ENCODE measurements at places on chromosomes 3 and 15.
A peak's percentile ranks its signal among the peaks of the same experiment; 100 is the strongest.

GRCh38 chr3:25151903-25152295, 276.2 kb upstream of the RARB start:
- no peak for DNase-seq

DNA sequence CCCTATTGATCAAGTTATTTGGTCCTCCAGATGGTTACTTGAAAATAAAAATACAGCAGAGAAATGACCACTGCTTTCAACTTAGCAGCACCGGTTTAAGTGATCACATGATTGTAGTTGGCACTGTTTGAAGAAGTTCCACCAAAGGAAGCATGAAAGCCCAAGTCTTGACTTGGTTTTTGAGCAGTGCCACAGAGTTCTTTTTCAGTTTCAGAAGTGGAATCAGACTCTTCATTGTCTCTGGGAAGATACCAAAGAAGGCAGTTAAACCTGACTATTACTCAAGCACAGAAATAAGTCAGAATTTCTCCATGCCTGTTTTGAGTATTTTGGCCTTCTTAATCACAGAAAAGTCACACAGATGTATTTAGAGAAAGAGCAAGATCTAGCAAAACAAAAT, 66.7 kb downstream of the BBX start:
- no peak for DNase-seq

DNA sequence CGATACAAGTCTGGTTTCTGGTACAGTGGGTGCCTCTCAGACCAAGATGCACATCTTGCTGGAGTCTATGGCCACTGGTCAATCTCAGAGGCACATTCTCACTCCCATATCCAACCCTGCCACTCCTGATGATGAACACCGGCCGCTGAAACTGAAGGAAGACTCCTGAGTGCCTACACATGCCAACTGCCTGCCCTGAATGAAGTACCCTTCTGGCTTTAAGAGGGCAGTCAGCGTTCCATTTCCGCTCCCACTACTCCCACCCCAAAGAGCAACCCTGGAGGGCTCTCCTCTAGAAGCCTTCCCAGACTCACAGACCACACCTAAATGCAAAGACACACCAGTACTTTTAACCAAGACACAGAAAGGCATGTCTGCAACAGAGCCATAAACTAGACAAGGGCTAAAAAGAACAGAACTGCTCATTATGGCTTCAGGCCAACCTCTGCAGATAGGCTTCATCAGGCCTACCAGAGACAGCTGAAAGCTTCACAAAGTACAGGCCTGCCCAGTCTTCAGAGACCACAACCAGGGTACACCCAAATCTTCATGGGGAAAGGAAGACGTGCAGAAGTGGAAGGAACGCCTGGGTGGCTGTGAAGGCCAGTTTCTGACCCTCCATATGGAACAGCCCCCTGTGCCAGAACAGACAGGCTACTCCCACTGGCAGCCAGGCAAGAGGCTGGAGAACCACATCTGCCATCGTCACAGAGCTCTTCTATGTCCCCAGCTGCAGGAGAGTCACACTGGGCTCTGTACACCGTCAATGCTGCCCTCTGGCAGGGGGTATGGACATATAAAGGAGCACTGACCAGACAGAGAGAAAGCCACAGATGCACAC, 14.3 kb downstream of the ANP32A start:
- no peak for DNase-seq

- DNase-seq: no peak
Observed at GRCh38 chr15:29631076-29632070, 190.9 kb downstream of the TJP1 start.

DNA sequence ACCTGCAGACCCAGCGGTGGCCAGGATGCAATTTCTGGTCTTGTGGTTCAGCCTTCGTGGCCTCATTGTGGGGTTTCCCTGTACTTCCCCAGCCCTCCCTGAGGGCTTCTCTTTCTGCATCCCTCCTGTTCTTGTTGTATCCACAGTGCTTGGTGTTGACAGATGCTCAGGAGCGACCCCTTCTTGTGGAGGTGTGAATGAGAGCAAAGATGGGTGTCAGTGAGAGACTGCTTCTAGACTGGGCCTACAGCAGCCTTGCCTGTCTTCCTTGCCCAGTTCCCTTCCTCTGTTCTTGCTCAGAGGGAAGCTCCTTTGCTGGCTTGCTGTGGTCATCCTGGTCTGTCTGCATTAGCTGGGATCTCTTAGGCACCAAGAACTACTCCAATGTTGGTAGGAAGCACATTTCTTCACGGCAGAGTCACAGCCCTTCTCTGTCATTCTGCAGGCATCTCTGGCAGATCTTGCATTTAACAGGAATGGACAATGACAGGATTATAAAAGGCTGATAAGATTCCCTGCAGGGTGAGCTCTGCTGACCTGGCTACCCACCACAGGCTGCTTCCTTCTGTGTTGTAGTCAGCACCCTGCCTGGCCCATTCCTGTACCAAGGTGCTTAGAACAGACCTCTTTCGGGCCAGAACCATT, 317.8 kb upstream of the C2CD4B start:
- DNase-seq: no peak

DNA sequence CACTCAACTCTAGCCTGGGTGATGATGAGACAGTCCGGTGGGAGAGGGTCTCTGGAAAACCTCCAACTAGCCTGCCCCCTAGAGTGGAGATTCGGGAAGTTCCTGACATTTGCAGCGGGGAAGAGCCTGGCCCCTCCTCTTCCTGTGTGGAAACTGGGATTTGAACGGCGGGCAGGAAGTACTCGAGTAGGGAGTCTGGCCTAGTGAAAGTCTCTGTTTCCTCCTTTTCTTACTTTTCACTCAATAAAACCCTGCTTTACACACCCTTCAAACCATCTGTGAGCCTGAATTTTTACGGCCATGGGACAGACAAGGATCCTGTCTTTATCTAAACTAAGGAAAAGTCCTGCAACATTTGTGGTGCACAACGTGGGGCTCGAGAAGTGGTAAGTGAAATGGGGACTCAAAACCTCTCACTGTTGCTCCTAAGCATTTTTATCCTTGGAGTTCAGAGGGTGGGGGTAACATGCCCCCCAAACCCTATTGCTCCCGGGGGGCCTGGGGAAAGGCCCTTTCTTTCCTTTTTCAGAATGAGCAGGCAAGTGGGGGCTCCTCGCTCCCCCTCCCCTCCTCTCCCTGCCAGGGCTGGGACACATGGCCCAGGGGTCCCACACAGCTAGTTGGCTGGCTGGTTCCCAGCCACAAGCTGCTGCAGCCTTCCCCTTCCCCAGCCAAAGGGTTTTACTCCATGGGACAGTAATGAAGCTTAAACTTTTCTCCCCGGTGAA, 224.7 kb upstream of the GBE1 start:
- DNase-seq: no peak

- DNase-seq: no peak
Observed at GRCh38 chr3:101725890-101726275, 1.5 kb downstream of the CEP97 start.

GRCh38 chr15:91572110-91572509, 281.4 kb upstream of the SLCO3A1 start:
- no peak for DNase-seq

- DNase-seq: no peak
Observed at GRCh38 chr15:45644437-45644836, 9.6 kb downstream of the SQOR start.

- DNase-seq: peak; percentile 78
Observed at GRCh38 chr15:63474810-63475316, 29.5 kb upstream of the USP3 start.

- peak; percentile 60 for DNase-seq
Observed at GRCh38 chr3:58034738-58035523, 26.7 kb downstream of the FLNB start.

DNA sequence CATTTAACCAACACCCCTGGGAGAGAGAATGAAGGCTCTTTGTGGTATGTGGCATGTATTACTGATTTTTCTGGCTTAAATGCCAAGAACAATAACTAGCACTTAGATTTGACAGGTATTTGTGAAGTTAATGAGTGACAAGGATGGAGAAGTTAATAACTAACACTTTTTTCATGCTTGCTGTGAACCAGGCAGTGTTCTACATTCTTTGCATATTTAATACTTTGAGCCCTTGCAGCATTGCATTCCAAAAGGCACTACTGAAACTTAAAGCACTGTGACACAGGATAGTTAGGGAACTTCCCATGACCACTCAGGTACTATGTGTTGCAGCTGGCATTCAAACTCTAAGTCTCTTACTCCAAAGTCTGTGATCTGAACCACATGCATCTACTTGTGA, 650.6 kb downstream of the ZPLD1 start:
- DNase-seq: no peak

- no peak for DNase-seq
Observed at GRCh38 chr3:195856410-195857084, 44.8 kb upstream of the MUC4 start.

DNA sequence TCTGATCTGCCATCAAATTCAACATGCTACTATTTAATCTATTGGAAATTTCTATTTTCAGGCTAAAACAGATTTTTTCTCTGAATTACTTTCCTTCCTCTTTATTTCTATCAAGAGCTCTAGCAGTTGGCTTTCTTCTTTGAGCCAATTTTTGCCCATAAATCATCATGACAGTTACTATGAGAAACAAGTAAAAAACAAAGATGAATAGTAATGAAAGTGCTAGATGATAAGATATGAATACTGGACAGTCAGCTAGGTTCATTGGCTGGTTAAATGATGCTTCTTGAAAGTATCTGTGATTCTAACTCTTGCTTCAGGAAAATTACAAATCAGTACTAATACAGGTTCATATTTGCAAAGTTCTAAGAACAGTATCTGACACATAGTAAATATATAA, 38.6 kb upstream of the NANOGP8 start:
- no peak for DNase-seq

GRCh38 chr15:77851691-77852090, 219.0 kb upstream of the LINGO1 start:
- DNase-seq: no peak

GRCh38 chr3:137766041-137766875, 2.1 kb downstream of the SOX14 start:
- no peak for DNase-seq

DNA sequence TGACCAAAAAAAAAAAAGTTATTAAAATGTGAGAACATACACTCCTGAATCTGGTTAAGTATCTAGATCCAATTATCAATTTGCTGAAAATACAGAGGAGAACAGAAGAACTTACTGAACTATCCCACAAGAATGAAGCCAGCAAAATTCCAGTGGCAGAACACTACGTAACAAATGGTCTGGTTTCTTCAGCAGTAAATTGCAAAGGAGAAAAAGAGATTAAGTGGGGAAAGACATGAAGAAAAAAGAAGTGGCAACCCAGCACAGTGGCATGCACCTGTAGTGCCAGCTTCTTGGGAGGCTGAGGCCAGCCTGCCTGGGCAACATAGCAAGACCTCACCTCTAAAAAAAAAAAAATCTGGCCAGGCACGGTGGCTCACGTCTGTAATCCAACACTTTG, 62.1 kb downstream of the LHFPL4 start:
- no peak for DNase-seq

GRCh38 chr15:72590427-72590826, 64.1 kb upstream of the GOLGA6B start:
- DNase-seq: no peak

DNA sequence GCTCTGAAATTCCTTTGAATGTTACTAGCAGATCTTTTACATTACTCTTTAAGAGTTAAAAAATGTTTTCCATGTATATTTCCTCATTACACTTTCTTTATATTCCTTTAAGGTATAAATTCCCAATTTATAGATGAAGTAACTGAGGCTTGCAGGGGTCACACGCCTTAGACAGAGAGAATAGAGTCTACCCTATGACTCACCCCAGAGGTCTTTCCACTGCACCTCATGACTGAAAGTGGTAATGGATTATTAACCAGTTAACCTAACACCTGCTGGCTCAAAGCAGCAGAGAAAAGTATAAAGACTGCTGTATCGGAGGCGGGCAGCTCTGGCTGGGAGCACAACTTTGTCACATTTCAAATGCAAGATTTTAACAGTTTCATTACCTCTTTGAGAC, 37.7 kb downstream of the LDHAL6B start:
- no peak for DNase-seq

DNA sequence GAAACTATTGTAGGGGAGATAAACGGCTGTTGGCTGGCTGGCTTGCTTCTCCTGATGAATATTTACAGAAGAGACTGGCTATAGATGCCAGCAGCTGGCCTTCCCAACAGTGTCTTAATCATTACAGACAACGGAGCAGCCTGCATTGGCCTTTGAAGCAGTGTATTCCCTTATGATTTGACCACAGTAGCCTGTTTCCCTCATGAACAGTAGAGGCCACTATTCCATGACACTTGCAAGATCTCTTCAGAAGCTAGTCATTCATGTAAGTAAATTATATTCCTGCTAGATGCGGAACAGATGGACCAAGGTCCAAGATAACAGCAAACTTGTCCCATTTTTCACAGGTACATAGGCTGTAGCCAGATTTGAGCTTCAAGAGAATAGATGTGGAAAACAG, 47.3 kb downstream of the TMCO5A start:
- no peak for DNase-seq

Data from CD4-positive, alpha-beta T cell treated with Interleukin-4 for 1 hour (primary cell).